ENCODE measurements at places on chromosomes 4 and X.

DNA sequence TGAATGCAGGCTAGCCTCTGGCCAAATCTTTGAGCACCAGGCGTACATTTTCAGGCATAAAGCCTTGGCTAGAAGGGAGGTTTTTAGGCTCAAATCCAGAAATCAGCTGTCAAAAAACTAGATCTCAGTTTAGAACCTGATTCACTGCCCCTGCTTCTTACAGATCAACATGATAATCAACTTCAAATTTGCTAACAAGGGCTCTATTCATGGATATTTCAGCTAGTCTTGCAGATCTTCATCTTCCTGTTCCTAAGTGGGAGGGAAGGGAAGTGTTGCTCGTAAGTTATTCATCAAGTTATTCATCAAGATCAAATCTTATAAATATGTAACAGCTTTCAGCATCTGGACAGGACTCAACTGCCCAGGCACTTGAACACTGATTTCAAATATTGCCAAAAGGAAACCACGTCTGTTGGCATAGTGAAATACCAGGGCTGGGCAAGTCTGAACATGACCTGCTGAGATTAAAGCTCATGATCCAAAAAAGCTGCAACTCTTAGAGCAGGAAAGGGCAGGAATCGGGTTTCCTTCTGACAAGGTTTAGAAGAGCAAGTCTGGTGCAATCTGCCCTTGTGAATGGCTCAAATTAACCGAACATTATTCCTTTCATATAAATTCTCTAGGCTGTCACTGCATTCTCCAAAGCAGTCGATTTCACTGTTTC, 200.3 kb downstream of the PDGFC start:
- no peak for DNase-seq

DNA sequence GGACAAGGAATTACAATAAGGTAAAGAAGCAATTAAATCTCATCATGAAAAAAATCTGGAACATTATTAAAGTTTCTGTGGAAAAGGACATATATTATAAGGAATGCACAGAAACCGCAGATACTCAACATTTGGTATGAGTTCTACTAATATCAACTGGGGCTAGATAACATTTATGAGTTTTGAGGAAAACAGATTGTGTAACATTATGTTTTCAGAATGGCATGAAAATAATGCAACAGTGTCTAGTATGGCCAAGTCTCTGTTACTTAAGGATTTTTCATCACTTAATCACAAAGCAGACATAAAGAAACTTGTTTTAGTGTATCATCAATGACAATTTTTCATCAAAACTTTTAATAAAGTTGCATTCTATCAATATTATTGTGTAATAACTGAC, 785.0 kb downstream of the GLUD2 start:
- no peak for DNase-seq

- DNase-seq, result no peak
Measured at GRCh38 chrX:119726900-119727555, 31.4 kb upstream of the SOWAHD start.

DNA sequence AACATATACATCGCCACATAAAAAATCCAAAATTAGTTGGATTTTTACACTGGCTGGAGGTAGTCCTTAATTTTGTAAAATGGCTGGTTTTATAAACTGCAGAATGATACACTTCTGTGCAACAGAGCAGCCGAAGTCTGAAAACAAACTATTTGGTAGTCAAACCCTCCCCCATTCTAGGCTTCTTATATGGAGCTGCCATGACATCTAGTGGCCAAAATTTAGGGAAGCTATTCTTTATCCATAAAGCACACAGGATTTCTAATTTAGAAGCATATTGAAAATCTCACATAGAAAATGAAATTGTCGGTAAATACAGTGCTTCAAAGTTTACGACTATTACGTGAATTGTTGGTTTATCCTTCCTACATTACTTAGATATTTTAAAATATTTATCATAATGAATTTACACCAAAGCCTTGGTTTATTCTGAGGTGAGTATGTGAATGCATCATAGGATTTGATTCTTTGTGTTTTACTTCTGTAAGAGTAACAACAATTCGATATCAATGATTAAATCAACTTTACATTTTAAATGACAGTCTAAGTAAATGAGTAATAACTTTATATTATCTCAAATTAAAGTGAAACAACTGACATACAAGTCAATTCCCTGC, 113.4 kb upstream of the FAM241A start:
- no peak for DNase-seq

DNA sequence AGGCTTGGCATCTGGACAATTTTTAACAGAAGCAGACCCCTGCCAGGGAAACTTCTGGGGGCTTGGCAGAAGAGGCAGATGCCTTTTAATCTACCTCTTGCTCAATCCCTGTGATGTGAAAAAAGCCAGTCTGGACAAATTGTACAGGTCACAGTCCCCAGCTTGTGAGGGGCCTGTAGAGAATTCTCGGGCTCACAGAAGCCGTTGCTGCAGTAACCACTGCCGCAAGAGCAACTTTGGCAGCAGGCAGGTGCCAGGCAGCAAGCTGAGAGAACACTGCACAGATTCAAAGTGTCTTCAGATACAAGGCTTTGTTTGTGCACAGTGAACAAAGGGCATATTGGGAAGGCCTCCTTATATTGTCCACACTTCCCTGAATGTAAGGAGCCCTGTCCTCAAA, 11.7 kb downstream of the GPKOW start:
- DNase-seq, result no peak

- no peak for DNase-seq
Measured at GRCh38 chr4:566508-567295, 9.4 kb downstream of the TMEM271 start.

DNA sequence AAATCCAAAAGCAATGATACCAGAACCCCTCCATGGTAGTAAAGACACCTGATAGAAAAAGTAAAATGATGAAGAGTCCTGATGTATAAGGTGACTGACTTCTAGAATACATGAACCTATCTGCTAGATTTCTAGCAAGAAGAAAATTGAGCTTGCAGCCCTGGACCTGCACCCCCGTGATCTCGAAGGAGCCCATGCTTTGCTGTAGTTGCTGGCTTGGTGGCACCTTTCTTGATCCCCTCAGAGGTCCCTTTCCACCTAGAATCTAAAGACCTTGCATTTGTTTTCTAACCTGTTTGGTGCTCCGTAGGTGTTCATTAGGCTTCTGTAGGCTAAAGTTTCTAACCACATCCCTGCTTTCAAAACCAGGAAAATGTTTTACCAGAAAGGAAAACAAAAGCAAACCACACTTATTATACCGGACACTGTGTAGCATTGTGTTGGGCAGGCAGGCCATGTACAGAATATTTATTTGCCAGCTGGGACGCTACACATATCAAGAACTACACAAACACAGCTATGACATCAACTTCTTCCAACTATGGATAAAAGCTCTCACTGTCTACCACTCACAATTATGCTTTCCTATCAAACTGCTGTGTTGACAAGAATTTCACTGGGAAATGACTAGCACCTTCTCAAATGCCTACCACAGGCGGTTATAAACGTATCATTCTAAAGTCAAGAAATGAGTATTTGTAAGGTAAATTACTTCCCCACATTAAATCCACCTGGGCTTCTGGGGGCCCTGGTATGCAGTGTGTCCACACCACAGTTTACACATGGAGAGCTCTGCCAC, 316.2 kb downstream of the UNC5C start:
- no peak for DNase-seq

DNA sequence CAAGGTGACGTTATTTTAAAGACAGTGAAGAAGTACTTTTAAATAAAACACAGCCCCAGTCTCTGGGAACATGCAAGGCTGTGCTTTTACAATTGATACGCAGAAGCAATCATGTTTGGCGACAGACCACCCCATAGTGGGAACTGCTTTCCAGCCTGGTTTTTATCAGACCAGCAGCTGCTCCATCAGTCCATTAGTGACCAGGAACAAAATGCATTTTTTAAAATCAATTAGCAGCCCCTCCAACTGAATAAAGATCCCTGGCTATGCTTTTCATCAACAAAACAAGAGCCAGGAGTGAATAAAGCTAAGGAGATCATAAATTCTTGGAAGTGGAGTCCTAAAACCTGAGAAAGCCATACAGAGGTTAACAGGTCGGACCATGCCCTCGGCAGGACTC, 153.0 kb upstream of the TENM3 start:
- DNase-seq, result no peak

DNA sequence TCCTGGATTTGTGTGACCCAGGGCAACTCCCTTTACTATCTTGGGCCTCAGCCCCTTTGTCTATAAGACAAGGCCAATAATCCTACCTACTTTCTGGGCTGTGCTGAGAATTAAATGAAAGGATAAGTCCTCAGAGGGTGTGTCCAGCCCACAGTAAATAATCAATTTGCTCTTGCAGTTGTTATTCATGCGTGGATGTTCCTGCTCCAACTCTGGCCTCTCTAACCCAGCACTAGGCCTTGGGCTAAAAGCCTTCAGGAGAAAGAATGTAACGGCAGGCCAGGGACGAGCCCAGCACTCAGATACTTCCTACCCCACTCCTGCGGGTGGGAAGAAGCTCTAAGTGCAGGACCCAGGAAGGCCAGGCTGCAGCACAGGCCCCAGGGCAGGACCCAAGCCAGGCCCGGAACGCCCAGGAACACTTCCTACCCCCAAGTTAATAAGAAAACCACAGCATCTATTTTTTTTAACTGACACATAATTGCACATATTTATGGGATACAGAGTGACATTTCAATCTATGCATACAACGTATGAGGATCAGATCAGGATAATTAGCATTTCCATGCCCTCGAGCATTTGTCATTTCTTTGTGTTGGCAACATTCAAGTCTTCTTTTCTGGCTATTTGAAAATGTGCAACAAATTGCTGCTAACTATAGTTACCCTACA, 179.6 kb upstream of the RBPJ start:
- DNase-seq, result no peak

GRCh38 chr4:52939325-52939724, 77.2 kb downstream of the RASL11B start:
- no peak for DNase-seq

DNA sequence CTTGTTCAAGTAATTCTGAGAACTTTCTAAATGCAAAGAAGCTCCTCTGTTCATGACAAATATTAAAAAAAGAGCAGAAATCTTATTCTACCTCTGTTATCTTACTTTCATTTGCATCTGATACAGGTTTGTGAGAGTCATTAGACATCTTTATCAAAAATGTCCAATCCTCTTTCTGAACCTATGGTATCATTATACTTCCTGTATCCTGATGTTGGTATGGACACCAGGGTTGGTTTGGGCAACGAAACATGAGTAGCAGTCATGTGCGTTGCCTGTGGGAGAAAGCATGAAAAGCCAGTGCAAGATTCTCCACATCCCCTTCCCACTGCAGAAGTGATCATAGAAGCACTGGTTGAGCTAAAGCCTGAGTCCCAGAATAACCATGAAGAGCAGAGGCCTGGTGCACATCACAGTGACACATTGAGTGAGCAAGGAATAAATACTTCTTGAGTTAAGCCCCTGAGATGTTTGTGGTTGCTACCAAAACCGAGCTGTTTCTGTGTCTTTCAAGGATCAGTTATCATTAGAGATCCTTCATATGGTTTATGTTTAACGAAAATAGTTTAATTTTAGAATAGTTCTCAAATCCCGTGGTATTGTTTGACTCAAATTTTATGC, 197.2 kb downstream of the BANK1 start:
- no peak for DNase-seq

- DNase-seq, result no peak
Measured at GRCh38 chrX:78543281-78543680, 115.8 kb downstream of the RTL3 start.

DNA sequence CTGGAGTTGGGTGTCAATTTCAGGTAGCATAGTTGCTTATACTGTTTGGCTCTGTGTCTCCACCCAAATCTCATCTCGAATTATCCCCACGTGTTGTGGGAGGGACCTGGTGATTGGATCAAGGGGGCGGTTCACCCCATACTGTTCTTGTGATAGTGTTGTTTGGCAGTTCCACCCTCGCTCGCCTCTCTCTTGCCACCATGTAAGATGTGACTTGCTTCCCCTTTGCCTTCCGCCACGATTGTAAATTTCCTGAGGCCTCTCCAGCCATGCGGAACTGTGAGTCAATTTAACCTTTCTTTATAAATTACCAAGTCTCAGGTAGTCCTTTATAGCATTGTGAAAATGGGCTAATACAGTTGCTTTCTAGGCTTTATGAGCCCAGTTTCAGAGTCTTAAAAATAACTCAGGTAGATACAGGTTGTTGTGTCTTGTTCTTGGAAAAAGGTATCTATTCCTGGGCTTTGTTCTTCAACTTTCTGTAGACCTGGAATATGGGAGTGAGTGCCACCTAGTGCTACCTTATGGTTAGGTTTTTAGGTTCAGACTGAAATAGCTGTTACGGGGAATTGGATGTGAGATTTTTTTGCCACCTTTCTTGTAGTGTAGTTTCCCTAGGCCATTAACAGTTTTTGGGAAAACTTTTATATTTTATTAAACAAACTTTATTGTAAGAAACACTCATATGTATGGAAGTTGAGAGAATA, 15.6 kb downstream of the PGK1 start:
- DNase-seq, result no peak

DNA sequence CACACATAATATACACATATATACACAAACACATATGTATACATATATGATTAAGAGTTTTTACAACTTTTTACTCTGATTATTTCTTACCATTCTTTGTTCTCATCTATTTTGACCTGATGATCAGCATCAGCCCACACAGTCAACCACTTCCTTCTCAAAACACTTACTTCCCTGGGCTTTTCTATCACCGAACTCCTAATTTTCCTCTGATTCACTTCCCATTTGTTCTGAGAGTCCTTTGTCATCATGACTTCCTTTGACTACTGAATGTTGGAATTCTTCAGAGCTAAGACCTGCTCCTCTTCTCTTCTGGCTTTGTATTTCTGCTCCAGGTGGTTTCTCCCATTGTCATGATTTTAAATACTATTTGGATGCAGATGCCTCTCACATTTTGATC, 209.5 kb upstream of the AFF2 start:
- DNase-seq, result no peak

DNA sequence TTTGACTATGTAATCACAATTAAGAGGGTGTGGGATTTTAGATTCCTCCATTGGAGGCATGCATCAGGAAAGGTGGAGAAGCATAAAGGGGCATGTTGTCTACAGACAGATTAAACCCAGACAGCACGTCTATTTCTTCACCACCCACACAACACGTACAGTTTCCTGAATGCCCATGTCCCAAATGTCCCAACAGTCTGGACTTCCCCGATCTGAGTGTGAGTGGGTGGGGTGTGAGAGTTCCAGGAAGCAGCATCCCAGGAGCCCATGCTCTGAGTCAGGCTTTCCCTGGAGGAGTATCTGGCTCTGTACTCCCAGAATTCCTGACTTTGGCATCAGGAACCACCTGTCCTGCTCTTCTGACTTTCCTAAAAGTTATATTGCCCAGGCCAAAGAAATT, 30.8 kb upstream of the NDP start:
- DNase-seq, result no peak

- no peak for DNase-seq
Measured at GRCh38 chrX:30275498-30275897, 28.6 kb downstream of the MAGEB1 start.
